Left forelimb (tissue), 1 donor: ENCODE measurements at places on chromosomes 6 and 20.
A peak's percentile ranks its signal among the peaks of the same experiment; 100 is the strongest.

DNA sequence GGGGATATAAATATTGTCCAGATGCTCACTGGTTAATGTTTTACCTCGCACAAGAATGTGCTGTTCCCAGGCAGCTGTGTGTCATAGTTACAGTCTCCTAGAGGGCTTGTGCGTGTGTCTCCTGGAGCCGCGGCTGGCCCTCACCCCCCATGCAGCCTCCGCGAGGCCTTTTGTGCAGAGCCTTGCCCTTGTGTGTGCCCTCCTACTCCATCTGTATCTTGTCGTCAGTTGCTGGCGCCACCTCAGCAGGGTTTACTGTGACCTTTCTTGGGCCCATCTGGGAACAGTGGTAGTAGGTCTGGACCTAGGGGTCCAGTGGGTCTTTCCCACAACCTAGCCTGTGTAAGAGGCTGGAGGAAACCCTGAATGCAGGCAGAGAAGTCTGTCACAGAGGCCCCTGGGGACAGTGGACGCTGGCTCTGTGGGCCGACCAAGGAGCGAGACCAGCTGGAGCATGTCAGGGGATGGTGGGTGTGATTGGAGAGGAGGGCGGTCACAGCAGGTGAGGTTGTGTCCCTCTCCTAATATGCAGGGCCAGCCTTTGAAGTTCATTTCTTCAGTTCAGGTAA lies 35.2 kb downstream of the PPP1R14C start:
- DNase-seq = no peak

- no peak for DNase-seq
These were observed 72.9 kb downstream of the SNX5 start for GRCh38 chr20:17895641-17896171.

DNA sequence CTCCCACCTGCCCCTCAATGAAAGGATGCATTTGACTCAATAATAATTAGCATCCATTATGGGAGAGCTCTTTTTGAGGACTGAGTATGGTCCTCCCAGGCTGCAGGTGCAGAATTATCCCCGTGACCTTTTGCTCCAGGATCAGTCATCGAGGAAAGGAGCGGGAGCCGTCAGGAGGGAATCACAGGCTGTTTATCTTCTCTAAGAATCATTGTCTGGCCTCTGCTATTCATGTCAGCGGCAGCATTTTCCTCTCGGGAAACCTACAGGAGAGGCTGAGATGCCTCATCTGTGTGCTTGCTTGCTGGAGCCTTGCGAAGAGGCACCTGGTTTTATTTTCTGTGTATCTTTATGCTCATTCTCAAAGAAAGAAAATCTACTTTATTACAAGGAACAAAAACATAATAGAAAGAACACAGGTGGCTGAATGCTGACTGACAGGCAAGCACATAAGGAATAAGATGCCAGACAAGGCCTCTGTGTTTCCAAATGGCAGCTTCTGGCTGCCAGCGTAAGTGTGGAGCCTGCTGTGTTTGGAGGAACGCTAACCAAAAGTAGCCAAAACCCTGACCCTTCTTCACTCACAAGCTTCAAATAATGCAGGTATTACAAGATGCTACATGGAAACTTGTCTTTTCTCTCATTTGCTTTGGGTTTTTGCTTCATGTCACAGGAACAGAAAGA lies 539.1 kb upstream of the MARCKS start:
- DNase-seq = no peak

DNA sequence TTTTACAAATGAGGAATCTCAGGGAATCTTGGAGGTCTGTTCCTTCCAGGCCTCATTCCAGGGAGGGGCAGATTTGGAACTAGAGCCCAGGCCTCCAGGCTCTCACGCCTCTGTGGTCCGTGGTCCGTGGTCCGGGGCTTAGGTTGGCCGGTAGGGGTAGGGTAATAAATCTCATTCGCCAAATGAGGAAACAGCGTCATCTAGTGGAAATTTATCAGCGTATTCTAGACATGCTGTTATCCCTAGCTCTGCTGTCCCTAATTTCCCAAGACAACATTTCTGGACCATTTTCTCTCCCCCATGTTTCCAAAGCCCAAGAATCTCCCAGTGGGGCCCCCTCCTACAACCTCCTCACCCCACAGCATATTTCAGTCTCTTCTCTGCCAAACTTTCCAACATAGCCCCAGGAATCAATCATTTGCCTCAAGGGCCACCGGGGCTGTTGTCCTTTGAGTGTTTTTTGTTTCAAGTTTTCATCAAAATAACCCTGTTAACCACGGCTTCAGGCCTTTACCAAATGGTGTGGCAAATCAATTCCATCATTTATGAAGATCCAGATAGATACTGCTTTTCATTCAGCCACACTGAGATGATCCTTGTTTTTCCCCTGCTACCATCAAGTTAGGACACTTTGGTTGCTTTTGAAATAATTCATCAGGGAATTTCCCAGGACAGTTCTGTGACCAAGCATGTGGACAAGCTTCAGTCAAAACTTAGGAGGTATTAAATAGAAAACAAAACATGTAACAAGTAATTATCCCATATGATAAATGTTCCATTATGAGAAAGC lies 126.8 kb downstream of the ALDH8A1 start:
- no peak for DNase-seq

- DNase-seq = no peak
These were observed 38.8 kb upstream of the ZFP64 start for GRCh38 chr20:52230409-52230808.

GRCh38 chr6:112799889-112800288 lies 452.8 kb downstream of the RFPL4B start:
- DNase-seq = no peak

- no peak for DNase-seq
These were observed 33.7 kb upstream of the PLEKHG1 start for GRCh38 chr6:150565945-150566344.

DNA sequence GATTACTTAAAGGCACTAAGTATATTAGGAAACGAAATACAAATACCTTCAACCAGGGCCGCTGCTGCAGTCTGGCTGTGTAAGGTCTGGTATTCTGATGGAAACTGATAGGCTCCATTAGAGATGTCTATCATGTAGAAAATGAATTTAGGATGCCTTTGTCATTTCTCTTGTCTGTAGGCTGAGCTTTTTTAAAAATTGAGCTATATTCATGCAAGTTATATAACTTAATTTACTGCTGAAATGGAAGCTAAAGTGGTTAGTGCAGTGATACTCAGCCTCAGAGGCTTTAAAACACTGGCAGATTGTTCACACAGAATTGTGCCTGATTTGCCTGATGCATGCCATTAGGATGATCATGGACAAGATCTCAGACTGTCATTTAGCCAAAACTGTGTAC lies 286.2 kb upstream of the QKI start:
- DNase-seq = no peak

DNA sequence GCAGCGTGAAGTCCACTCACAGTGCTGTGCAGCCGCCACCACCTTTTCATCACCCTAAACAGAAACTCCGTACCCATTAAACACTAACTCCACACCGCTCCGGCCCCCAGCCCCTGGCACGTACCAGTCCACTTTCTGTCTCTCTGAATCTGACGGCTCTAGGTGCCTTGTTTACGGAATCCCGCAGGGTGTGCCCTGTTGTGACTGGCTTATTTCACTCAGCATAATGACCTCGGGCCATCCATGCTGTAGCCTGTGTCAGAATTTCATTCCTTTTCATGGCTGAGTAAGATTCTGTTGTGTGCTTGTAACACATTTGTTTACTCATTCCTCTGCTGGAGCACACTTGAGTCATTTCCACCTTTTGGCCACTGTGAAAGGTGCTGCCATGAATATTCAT lies 18.0 kb downstream of the TCFL5 start:
- DNase-seq = no peak

- DNase-seq = no peak
These were observed at the start of gene SYNJ2 for GRCh38 chr6:157981395-157982101. TSS of gene SYNJ2 (plus strand) at chr6:157981863. CDS start at chr6:157981962, 99 bp downstream.

- DNase-seq = no peak
These were observed 14.0 kb upstream of the GRM4 start for GRCh38 chr6:34159844-34160243.

DNA sequence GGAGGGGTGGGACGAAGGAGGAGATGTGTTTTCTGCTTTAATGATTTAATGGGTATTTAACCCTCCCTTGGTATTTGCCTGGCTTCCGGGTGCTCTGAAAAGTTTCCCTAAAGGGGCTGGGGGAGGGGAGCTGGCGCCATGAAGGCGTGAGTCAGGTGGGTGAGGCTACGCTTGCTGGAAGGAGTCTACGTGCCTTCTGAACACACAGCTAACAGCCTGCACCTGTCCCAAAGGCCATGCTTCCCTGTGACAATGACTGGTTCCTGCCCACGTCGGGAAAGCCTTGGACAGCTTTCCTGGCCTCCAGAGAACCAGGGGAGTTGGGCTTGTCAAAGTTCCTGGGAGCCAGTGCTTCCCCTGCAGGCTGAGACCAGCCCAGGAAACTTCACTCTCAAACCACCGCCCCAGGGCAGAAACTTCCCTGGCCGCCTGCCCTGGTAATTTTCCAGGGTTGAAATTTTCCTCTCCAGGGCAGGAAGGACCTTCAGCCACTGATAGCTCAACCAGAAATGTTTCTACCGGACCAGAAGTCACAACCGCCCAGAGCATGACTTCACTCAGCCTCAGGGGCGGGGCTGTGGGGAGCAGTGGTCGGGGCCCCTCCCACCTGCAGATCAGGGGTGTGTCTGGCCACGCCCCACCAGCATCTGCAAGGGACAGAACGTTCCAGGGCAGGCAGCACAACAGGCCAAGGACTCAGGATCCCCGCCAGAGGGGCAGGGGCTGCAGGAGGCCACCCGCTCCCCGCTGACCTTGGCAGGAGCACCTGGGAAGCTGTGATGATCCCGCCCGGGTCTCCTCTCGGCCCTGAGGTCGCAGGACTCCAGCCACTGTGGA lies 18.6 kb upstream of the SLCO4A1 start:
- peak; percentile 82 for DNase-seq

GRCh38 chr6:14135893-14136539 lies 18.4 kb downstream of the CD83 start:
- DNase-seq = no peak

GRCh38 chr6:140871911-140872310 lies 1260.8 kb upstream of the GJE1 start:
- no peak for DNase-seq

DNA sequence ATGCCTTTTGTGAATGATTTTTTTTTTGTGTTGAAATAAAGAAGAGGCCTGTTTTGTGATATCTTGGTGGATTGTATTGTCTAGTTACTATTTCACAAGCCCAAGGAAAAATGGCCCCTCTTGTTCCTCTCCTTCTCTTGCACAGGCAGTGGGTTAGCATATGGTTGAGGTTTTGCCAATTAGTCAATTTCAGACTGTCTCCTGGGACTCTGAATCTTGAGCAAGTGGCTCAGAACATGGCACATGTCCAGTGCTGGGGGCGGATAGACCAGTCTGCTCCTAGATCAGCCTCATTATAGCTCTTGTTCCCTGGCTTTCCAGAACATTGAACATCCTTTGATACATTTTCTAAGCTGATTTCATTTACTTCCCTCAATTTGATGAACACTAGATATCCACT lies 589.2 kb downstream of the PHF3 start:
- DNase-seq = no peak

DNA sequence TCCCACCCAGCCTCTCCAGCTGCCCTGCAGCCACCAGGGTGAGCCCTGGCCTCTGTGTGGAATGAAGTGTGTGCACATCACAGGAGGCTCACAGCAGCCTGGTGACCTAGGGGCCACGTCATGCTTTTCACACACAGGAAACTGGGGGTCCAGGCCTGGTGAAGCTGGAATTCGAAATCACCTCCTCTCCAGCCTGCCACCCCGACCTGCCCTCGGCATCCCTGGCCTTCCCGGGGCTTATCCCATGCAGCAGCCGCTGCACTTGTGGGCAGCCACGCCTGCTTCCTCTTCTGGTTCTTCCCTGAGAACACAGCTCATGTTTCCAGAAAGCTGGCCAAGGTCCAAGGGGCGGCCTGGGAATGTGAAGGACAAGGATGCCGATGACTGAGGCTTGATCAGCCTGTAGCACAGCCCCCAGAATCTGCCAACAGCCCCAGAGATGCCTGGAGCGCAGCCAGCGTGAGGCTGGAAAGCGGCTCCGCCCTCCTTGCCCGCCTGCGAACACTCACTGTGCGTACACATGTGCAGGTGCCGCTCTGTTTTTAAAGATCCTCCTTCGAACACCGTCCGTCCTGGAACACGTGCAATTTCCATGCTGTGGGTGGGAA lies 4.2 kb upstream of the NTSR1 start:
- peak; percentile 92 for DNase-seq

DNA sequence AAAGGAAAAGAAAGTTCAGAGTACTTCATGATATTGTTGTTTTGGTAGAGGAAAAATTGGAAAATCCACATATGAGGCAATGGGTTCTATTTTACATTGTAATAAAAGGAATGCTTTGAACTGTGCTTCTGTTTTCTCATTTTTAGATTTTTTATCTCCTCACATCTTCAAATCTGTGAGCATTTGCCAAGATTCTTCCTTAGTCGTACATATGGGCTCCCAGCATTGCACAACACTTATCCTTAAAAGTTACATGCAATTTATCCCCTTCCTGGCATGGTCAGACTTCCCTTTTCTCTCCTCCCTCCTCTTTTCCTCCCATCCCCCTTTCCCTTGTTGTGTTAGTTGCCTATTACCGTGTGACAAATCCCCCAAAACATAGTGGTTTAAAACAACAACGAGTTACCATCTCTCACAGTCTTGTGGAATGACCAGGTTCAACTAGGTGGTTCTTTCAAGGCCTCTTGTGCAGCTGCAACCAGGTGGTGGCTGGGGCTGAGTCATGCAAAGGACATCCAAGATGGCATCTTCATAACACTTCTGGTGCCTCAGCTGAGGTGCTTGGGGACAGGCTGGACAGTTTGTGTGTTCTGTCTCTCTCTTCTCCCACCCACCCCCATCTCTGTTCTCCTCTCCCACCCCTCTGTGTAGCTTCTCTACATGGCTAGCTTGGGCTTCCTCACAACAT lies 68.7 kb downstream of the TXNDC5 start:
- DNase-seq = no peak

DNA sequence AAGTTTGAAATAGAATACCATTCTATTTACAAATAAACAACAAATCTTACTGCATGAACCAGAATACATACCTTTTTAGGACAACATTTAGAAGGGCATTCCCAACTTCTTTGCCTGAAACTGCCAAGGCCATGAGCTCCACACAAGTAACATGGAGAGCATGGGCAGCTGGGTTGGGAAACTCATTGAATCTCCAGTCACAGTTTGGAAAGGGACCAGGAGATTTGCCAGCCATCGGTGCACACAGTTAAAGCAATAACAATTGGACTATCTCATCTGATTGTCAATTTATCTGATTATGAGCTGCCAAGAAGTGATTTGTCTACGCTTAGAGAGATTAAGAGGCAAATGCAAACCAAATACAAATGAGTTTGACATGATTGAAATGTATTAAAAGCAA lies 19.9 kb downstream of the ARG1 start:
- DNase-seq = no peak
